Adipose tissue (tissue), 3 donors: ENCODE measurements at places on chromosomes 4 and X. TPM values are rescaled to one million over a fixed set of nuclear protein-coding genes. Genes with fewer than 3 reads are reported as not detected.

The SCML1 gene
- polyA plus RNA-seq: 8.1 TPM

The VEGFC gene
- 1.3 TPM for polyA plus RNA-seq

The ZNF518B gene
- 6.0 TPM for polyA plus RNA-seq

The ZNF157 gene
- polyA plus RNA-seq: not detected

The ATP2B3 gene
- polyA plus RNA-seq: not detected

The PPAT gene
- 2.8 TPM for polyA plus RNA-seq

The USP51 gene
- 0.67 TPM for polyA plus RNA-seq

The UCP1 gene
- polyA plus RNA-seq: 1.8 TPM

The PDLIM3 gene
- polyA plus RNA-seq: 16.1 TPM

The TLR10 gene
- polyA plus RNA-seq: 0.15 TPM

The PPEF1 gene
- 0.22 TPM for polyA plus RNA-seq

The KLHL34 gene
- polyA plus RNA-seq: 0.11 TPM

The AADAT gene
- polyA plus RNA-seq: 2.3 TPM

The BEX2 gene
- polyA plus RNA-seq: 22.9 TPM

The POU3F4 gene
- not detected for polyA plus RNA-seq

The ARSJ gene
- 0.77 TPM for polyA plus RNA-seq

The VSIG1 gene
- 0.12 TPM for polyA plus RNA-seq

The ENPEP gene
- polyA plus RNA-seq: 1.4 TPM

The C4orf33 gene
- polyA plus RNA-seq: 4.6 TPM

The RASSF6 gene
- 1.1 TPM for polyA plus RNA-seq

The GAGE12F gene
- not detected for polyA plus RNA-seq

The SORBS2 gene
- polyA plus RNA-seq: 15.0 TPM

The PYURF gene
- 113 TPM for polyA plus RNA-seq

The RAPGEF2 gene
- 11.2 TPM for polyA plus RNA-seq

The CCDC149 gene
- polyA plus RNA-seq: 14.6 TPM

The TEX13B gene
- not detected for polyA plus RNA-seq

The KLHL8 gene
- polyA plus RNA-seq: 2.9 TPM

The STPG2 gene
- polyA plus RNA-seq: 0.04 TPM

The LRIT3 gene
- polyA plus RNA-seq: 0.10 TPM

The PLCXD1 gene
- 13.2 TPM for polyA plus RNA-seq

The ZNF827 gene
- polyA plus RNA-seq: 1.7 TPM

The GPR143 gene
- 0.58 TPM for polyA plus RNA-seq

The FAM47E gene
- polyA plus RNA-seq: 3.3 TPM
